ENCODE measurements at places on chromosomes 2 and 18.

GRCh38 chr2:21836719-21837118 is 713.0 kb downstream of the TDRD15 start:
- no peak for DNase-seq

DNA sequence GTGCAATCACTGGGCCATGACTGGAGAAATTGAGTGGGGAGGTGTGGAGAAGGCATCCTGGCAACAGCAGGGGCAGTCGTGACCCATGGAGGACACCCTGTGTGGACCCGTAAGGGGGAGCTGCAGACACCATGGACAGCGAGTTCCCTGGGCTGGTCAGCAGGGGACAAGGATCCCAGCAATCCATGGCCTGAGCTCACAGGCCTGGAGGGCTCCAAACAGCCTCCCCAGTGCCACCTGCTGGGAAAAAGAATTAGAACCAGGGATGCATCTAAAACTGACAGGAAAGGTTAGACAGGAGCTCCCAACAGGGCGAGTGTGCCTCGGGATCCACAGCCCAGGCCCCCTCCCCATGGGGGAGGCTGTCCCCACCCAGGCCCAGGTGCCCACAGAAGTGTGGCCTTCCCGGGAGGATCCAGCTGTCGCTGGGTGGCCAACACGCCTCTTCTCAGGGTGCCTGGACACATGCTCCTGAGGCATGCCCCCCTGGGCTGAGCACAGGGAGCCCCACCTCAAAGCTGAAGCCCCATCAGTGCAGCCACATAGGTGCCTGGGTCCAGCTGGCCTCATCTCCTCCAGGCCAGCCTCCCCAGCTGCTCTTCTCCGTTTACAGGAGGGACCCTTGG is 20.5 kb upstream of the KIF1A start:
- peak; percentile 86 for DNase-seq

DNA sequence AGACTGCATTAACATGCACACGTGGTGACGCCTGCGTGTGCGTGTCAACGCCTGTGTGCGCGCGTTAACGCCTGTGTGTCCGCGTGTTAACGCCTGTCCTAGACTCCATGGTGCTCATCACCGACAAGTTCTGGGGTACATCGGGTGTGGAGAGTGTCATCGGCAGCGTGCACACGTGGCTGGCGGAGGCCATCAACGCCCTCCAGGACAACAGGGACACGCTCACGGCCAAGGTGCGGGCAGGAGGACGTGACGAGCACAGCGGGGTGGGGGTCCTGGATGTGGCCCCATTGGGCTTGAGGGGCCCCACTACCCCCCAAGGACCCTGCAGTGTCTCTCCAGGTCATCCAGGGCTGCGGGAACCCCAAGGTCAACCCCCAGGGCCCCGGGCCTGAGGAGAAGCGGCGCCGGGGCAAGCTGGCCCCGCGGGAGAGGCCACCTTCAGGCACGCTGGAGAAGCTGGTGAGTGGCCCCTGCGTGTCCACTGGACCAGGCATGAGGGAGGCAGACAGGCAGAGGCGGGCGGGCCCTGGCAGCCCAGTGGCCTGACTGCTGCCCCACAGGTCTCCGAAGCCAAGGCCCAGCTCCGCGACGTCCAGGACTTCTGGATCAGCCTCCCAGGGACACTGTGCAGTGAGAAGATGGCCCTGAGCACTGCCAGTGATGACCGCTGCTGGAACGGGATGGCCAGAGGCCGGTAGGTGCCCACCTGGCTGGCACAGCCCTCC is 29.2 kb downstream of the GPC1 start:
- DNase-seq: no peak

DNA sequence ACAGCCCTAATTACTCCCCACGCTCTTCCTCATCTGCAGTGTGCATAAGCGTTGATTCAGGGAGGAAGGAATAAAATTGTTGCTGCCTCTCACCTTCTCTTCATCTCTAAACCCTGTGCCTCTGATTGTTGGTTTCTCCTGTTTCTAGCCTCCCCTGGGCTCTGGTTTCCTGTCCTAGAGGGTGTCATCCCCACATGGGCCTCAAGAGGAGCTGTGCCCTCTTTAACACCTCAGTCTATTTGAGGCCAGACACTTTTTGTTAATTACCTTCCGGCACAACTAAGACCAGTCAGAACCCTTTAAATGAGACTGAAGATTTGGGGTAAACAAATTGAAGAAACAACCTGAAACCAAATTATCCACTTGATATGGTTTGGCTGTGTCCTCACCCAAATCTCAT is 9.7 kb downstream of the CTAGE1 start:
- DNase-seq: no peak

- DNase-seq: no peak
These were observed 108.5 kb upstream of the COL5A2 start for GRCh38 chr2:189287982-189288521.

GRCh38 chr2:165009466-165009865 is 54.1 kb upstream of the SLC38A11 start:
- no peak for DNase-seq

DNA sequence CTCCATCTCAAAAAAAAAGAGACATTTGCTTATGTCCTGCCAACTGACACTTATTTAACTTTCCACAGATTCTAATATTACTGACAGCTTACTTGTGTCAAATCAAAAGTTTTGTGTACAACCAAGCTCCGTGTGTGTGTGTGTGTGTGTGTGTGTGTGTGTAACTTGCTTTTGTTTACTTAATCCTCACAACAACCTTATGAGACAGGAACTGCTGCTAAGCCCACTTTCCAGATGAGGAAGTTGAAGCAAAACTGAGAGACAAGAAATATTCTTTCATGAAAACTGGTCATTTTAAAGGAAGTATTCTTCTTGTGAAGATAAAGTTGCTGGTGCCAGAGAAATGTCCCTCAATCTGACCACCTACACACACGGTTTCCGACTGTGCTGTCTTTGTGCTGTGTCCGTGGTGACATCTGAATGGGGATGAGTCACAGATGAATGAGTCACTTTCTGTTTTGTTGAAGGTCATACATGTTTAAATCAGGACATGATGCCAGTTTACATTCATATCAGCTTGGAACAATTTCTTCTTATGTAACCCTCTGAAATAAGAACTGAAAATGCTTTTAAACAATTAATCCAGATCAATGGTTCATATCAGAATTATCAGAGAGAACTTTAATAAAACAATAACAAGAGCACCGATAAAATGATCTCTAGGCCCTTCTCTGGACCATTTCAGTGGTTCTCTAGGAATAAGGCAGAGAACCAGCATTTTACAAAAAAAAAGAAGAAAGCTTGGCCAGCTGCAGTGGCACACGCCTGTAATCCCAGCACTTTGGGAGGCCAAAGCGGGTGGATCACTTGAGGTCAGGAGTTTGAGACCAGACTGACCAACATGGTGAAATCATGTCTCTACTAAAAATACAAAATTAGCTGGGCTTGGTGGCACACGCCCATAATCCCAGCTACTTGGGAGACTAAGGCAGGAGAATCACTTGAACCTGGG is 95.5 kb downstream of the THNSL2 start:
- no peak for DNase-seq

- no peak for DNase-seq
These were observed 33.5 kb downstream of the EPB41L3 start for GRCh38 chr18:5510135-5510846.

DNA sequence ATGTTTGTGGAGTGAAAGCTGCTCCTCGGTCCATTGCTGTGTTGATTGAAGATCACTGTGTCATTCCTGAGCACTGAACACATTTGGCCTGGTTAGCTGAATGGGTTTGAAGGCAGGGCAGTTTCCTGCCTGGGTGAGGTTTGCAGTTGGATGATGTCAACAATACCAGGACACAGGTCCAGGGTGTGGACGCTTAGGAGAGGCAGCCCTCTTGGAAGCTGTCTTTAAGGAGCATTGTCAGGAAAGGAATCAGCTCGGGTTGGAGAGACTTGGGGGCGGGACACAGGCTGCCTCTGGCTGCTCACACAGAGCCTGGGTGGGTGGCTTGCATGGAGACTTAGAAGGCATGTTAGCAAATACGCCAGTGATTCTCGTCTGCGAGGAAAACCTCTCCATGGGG is 237.7 kb downstream of the SEPTIN10 start:
- no peak for DNase-seq

DNA sequence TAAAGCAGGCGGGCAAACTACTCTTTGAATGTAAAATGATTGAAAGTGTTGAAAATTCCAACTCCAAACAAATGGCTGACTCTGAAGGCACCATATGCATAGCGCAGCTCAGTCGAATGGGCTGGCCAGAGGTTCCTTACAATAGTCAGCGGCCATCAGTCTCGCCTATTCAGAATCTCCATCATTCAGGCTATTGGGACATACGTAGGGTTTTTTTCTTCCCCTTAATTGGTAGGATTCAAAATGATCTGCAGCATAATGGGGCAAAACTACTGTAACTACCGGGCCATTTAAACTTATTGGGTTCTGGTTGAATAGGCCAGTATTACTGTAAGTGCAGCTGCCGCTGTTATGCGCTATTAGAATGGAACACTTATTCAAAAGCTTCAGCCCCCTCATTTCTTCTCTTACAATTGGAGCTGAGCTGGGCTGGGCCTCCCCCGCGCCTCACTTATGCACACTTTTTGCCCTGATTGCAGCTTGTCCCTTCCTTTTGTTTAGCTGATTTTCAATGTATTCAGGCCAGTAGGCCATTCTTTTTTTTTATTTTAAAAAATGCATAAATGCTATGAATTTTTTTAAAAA is 40.4 kb downstream of the SLC9A4 start:
- DNase-seq: no peak

- no peak for DNase-seq
These were observed 484.4 kb downstream of the CMPK2 start for GRCh38 chr2:6381326-6381725.

DNA sequence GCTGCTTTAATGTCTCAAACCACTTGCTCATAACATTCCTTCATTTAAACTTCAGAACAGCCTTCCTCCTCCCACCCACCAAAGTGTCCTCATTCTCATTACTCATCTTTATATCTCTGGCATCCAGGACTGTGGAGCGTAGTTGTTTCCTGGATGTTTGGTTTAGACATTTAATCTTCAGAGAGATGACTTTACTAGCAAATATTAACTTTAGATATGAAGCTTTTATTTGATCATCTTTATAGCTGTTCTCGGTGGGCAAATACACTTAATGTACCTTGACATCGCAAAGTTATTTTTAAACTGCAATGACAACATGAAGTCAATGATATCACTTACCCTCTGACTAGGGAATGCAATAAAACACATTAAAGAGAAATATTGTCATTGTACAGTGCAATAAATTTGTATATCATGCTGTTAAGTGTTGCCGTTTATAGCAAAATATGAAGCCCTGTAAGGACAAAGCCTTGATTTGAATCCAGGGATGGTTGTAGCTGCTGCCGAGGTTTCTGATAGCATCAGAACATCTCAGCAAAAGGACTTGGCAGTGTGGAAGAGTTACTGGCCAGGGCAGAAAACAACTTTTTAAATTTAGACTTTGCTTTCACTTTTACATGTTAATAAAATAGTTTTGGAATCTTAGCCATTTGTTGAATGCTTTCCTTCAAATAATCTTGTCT is 4.6 kb upstream of the LAMA3 start:
- no peak for DNase-seq

- DNase-seq: no peak
These were observed 27.6 kb downstream of the AAK1 start for GRCh38 chr2:69615969-69616368.

GRCh38 chr2:119481501-119482455 is 42.5 kb downstream of the SCTR start:
- no peak for DNase-seq

GRCh38 chr2:150621526-150622213 is 134.2 kb upstream of the RND3 start:
- no peak for DNase-seq

DNA sequence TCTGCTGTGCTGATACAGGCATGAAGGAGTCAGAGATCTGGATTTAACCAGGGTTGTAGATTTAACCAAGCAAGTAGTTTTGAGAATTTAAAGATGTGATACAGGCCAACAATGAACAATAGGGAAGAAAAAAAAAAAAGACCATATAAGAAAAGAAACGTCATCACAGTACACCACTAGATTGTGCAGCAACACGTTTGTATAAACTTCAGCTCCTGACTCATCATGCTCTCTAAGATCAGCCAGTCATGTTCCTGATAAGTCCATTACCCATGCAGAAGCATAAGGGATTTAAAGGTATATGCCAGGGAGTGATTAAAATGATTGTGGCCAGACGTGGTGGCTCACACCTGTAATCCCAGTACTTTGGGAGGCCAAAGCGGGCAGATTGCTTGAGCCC is 22.3 kb upstream of the ERICH2 start:
- no peak for DNase-seq
